ENCODE measurements at places on chromosomes 7 and 10. TPM values are rescaled to one million over a fixed set of nuclear protein-coding genes. Genes with fewer than 3 reads are reported as not detected.

Gene GPR37
- total RNA-seq: 6.1 TPM

Gene SLC39A12
- total RNA-seq: not detected

Gene CCL24
- not detected for total RNA-seq

Gene ADAM12
- 1.6 TPM for total RNA-seq

Gene FASTK
- 47.4 TPM for total RNA-seq

Gene SYT15
- total RNA-seq: 0.55 TPM

Gene ANKRD30A
- not detected for total RNA-seq

Gene CXCL12
- 4.9 TPM for total RNA-seq

Gene KAZALD1
- 3.0 TPM for total RNA-seq

GRCh38 chr10:18414061-18414460, 237.3 kb downstream of the NSUN6 start:
- DNase-seq: no peak

DNA sequence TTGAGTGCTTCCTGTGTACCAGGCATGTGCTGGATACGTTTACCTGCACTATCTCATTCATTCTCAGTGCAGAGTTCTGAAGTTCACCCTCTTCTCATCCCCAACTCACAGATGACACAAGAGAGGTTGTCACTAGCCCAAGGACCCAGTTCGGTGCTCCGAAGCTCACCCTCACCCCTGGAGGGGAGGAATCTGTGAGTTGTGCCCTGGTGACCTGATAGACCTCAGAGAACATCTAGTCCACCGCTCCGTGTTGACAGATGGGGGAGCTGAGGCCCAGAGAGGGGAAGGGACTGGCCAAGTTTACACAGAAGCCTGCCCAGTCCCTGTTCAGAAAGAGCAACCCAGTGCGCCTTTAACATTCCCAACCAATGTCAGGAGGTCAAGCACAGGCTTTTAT, 44.8 kb upstream of the EMX2 start:
- DNase-seq: peak; percentile 83

DNA sequence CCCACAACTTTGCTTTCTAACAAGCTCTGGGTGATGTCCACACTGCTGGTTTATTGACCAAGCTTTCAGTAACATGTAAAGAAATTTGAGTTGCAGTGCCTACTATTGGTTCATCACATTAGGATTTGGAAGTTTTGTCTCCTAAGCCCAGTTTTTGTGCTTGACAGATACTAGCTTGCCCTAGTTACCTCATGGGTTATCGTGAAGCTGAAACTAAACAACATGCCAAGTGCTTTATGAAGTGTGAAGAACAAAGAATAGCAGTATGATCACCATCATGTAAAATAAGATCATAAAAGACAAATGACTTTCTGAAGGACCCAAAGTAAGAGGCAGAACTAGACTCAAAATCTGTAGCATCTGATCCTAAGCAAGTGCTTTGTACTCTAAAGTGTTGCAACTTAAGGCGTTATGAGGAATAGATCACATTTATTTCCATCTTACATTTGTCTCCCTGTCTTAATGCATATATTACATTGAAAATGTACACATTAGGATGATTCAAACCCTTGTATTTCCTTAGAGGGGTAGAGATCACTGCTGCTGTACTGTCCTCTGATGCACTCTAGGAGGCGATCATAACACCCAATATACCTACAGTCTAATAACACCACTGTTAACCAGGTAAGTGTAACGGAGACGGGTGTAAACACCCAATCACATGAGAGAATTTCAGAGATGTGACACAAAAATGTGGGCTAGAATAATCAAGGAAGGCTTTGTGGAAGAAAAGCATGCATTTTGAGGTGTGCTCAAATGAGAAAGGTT, 71.3 kb downstream of the NRCAM start:
- no peak for DNase-seq

DNA sequence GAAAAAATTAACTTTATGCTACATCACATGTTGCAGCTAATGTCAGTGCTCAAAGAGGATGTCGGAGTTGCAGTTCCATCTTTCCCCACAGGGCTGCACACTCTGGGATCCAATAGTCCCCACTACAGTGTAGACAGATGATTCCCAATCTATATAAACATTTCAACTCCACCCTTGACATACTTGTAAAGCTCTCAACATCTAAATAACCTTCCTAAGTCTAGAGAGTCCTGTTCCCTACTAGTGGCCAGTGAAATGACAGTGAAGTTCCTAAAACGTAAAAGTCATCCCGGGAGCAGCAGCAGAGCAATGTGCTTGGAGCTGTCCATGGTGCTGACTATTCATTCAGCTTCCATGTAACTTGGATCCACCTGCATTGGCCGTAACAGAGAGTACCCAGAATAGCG, 145.1 kb downstream of the GRM8 start:
- peak; percentile 16 for DNase-seq

DNA sequence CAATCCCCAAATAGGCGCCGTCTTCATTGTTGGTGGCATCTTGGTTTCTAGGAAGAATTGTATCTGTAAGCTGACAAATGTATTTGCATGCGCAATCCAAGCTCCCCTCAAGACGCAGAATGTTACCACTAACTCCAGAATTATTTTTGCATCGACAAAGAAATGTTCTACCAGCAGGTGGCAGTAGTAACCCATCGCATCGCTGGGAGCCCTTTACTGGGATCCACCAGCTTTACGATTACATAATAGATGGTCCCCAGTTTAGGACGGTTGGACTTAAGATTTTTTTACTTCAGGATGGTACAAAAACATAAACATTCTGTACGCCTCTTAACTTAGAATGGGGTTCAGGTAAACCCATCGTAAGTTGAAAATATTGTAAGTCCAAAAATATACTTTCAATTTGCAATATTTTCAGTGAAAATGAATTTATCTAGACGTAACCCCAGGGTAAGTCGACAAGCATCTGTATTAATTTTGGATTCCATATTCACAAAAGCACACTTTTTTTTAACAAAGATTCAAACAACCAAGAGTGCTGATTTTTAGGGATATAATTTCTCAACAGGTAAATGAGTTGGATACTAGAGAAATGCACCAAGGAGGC, 114.0 kb upstream of the COBL start:
- DNase-seq: no peak

DNA sequence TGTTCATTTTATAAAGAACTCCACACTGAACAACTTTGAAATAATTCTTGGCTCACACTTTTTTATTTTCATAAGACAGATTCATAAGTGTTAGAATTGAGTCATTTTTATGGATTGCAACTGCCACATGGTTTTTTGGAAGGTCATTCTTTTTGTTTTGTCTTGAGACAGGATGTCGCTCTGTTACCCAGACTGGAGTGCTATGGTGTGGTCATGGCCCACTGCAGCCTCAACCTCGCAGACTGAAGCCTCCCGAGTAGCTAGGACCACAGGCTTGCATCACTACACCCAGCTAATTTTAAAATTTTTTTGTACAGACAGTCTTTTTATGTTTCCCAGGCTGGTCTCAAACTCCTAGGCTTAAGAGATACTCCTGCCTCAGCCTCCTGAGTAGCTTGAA, 20.3 kb downstream of the BMS1 start:
- DNase-seq: no peak

- no peak for DNase-seq
These were observed 4.4 kb upstream of the TBX20 start for GRCh38 chr7:35258125-35258867.

DNA sequence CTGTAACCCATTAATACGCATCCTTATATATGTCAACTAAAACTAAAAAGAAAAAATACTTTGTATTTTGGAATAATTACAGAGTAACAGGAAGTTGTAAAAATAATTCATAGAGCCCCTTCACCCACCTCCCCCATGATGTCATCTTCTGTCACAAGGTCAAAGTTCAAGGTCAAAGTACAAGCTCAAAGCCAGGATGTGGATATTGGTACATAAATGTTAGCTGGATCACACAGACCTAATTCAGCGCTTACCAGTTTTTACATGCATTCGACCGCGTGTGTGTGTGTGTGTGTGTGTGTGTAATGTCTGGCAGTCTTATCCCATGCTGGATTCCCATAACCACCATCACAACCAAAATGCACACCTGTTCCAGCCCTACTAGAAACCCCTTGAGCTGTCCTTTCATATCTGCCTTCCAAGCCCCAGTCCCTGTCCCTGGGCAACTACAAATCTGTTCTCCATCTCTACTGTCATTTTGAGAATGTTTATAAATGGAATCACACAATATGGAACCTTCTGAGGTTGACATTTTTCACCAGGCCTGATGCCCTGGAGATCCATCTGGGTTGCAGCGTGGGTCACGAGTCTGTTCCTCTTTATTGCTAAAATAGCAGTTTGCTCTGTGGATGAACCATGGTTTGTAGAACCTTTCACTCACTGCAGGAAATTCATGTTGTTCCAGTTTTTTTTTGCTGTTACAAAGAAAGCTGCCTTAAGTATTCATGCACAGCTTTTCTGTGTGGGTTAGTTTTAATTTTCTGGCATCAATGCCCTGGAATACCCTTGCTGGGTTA, 153.6 kb upstream of the PITRM1 start:
- no peak for DNase-seq

GRCh38 chr10:61822781-61823230, 78.7 kb upstream of the ARID5B start:
- DNase-seq: no peak

DNA sequence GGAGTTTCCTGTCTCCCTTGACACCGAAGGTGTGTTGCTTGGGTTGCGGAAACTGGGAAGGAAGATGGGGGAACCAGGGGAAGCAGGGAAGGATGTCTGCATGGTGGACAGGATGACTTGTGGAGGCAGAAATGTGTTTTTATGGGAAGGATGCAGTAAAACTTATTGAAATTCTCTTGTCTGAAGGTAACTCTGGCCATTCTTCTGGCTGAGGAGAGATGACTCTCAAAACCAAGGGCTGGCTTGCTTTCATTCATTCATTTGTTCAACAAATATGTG, 1.5 kb downstream of the UBTD1 start:
- no peak for DNase-seq

DNA sequence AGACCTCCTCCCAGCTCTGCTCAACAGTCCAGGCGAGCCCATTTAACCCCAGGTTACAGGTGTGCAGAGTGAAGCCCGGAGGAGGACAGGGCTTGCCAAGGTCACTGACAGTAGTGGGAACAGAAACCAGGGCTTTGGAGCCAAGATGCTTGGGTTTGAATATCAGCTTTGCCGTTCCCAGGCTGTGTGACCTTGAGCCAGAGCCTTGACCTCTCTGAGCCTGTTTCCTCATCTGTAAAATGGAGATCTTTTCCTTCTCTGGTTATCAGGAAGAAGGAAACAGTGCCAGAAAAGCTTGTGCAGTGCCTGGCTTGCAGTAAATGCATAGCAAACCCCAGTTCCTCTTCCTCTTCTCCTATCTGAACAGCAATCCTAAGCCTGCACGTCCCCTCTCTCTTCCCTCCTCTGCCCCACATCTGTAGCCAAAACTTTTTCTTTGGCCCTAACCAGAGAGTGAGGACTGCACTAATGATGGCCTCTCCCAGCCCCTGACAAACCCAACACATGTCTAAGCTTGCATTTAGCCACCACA, 21.4 kb upstream of the MLXIPL start:
- no peak for DNase-seq

GRCh38 chr7:38428041-38428440, 154.6 kb upstream of the TARP start:
- no peak for DNase-seq

- DNase-seq: no peak
These were observed 235.1 kb upstream of the MEOX2 start for GRCh38 chr7:15921576-15921975.

DNA sequence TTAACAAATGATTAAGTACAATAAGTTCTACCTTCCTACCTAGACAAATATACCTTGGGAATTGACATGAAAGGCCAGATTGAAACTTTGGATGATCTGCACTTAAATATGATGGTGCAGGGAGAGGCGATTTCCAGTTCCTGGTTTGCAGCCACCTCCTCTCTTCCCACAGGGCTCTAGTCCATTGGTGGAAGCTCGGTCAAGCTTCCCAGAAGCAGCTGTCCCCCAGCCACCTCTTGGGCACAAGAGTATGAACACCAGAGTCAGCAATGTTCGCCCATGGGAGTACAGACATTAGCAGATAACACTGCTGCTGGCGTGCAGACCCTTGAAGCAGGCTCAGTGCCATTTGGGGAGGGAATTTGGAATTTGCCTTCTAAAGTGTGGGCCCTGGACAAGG, 1.5 kb upstream of the CPVL start:
- DNase-seq: no peak

DNA sequence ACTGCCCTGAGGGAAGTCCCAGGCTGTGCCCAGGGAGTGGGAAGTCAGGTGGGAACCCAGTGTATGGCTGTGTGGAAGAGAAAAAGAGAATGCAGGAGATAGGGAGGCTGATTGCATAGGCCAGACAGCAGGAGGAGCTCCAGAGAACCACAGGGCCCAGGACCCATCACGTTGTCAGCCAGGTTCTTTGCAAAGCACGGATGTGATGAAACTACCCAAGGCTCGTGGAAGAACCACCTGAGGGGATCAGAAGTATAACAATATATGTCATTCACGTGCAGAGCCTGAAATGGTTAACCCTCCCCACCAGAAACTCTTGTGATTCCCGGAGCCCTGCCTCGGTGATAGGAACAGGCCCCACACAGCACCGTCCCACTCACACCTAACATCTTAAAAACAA, 83.6 kb downstream of the LARP4B start:
- no peak for DNase-seq

DNA sequence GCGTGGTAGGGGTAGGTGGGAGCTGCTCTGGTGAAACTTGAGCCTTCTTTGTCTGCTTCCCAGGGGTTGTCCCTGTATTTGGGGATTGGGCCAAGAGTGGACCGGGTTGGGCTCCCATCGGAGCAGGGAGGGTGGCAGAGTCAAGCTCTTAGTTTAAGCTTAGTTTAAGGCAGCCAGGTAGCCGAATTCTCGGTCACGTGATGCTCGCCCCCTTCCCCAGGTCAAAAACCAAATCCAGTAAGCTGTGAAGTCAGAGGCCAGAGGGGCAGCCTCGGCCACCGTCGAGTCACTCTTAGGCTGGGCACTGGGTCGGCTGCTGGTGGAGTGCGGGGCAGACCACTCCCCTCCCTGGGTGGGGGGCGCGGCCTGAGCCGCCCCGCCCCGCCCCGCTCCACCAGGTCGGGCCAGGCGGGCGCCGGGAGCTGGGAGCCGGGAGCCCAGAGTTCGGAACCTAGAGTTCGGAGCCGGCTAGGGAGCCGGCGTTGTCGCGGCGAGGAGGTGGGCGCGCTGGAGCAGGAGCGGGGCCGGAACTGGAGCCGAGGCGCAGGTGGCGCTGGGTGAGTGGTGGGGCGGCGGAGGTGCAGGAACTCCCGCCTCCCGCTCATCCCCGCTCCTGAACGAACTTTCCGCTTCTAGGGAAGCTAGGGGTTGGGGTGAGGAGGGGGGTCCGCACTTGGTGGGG, 2.8 kb upstream of the LZTS2 start:
- DNase-seq: no peak

- DNase-seq: no peak
These were observed 36.0 kb downstream of the CARD11 start for GRCh38 chr7:3007696-3008095.

DNA sequence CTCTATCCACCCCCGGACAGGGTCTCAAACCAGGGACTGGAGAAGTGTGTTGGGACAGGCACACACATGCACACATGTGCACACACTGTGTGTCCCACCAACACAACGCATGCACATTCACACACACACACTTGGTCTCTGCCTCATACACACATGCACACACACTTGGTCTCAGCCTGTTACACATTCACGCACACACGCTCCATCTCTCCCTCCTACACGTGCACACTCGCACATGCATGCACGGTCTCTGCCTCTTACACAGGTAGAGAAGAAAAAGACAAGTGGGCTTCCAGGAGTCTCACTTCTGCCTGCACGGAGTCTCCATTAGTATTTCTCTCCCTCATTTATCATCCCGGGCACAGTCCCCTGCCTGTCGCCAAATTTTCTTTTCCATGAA, 171.2 kb downstream of the EBF3 start:
- no peak for DNase-seq
